ENCODE measurements at places on chromosomes 6 and 20.

DNA sequence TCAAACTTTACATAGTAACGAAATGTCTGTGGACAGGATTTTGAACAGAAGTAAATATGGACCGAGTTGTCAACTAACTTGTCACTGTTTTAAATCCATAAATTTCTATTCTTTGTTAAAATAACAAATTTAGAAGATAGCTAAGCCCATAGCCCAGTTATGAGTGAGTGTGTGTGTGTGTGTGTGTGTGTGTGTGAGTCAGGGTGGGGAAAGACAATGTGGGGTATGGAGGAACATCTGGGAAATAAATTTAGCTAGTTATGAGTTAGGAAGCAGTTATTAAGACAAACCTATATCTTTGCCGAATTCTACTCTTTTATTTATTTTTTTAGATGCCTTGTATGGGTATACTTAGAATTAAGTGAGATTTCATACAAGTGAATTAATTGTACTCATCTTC, 9.0 kb downstream of the TPBG start:
- no peak for DNase-seq

DNA sequence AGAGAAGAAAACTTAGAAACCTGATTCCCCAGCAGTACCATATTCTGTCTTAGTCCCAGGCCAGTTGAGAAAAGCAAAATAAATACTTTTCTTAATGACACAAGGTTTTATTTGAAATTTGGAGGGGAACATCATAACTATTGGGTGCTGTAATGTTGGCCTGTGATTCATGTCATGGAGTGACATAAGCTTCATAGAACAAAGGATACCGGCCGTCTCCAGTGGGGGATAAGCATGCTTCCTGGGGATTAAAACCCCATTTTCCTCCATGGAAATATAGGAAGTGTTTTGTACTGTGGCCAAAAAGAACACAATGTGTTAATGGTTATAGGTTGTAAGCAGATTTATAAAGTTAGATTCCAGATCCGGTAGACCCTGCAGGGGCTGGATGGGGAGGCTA, 18.0 kb downstream of the MTHFD1L start:
- DNase-seq, result no peak

GRCh38 chr20:22773344-22773743, 189.0 kb upstream of the FOXA2 start:
- DNase-seq, result no peak

- DNase-seq, result no peak
Measured at GRCh38 chr20:49727894-49728885, 14.5 kb upstream of the B4GALT5 start.

GRCh38 chr20:50344232-50345071, 153.8 kb downstream of the CEBPB start:
- DNase-seq, result no peak

DNA sequence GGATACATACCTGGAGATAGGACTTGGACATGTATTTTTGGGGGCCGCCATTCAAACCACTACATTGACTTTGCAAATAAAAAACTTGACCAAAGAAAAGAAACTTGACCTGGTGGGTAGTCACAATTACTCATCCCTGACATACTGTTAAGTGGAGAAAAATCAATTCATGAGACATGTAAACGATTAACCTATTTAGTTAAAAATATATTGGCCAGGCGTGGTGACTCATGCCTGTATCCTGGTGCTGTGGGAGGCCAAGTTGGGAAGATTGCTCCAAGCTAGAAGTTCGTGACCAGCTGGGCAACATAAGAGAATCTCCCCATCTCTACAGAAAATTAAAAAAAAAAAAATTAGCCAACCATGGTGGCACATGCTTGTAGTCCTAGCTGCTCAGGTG, 2.5 kb upstream of the SRSF12 start:
- no peak for DNase-seq

GRCh38 chr20:55135923-55136322, 660.5 kb downstream of the DOK5 start:
- DNase-seq, result no peak

DNA sequence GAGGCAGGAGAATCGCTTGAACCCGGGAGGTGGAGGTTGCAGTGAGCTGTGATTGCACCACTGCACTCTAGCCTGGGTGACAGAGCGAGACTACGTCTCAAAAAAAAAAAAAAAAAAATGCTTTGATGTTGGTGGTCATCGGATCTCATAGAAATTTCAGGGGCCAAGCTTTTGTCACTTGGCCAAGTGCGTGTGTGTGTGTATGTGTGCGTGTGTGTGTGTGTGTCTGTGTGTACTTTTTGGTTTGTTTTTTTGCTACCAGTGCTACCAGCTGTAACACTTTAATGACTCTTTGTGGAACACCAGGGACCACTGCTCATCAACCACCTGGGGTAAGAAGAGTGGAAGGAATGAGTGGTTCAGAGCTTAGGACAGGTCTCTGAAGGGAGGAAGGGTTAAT, 49.7 kb downstream of the TRAF3IP2 start:
- DNase-seq, result no peak

Measured in NCI-H446 treated with DMSO at 0.1 percent for 48 hours (cell line).